ENCODE measurements at places on chromosomes 11 and 22. TPM values are rescaled to one million over a fixed set of nuclear protein-coding genes. Genes with fewer than 3 reads are reported as not detected.

The TNNT3 gene
- not detected for total RNA-seq

The LRRC32 gene
- 5.1 TPM for total RNA-seq

DNA sequence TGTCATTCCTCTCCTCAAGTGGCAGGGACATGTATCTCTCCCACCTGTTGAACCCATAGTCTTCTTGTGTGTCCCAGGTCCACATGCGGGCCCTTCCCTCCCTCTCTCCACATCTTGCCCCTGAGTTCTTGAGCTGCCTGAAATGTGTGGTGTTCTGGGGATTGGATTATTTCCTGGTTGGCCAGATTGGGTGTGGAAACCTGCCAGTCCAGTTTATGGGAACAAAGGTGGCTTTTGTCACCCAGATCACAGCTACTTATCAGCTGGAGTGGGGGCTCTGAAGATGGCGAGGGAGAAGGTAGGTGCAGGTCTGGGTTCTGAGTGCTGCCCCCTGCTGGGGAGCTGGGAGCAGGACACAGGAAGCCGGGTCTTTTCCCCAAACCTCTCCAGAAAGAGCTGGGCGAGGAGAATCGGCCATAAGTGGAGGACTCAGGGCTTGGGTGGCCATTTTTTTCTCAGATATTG is 14.2 kb downstream of the DTX4 start:
- H3K27me3 ChIP-seq, result no peaks in the 10 kb centered on the region
- peak overlapping the region; percentile 88 for H3K27ac ChIP-seq
- H3K36me3 ChIP-seq, result no peaks in the 10 kb centered on the region
- peaks cover 91% of the 10 kb centered on the region for H3K4me1 ChIP-seq

The KCNE3 gene
- total RNA-seq, result 0.80 TPM

The MYO7A gene
- total RNA-seq, result 11.2 TPM

GRCh38 chr22:39170825-39171622 is 18.5 kb upstream of the CBX7 start:
- no peaks in the 10 kb centered on the region for H3K36me3 ChIP-seq
- H3K27me3 ChIP-seq, result peaks cover 1% of the 10 kb centered on the region
- H3K27ac ChIP-seq, result no peak overlapping the region
- H3K4me1 ChIP-seq, result peaks cover 25% of the 10 kb centered on the region
- peak; percentile 87 for DNase-seq

DNA sequence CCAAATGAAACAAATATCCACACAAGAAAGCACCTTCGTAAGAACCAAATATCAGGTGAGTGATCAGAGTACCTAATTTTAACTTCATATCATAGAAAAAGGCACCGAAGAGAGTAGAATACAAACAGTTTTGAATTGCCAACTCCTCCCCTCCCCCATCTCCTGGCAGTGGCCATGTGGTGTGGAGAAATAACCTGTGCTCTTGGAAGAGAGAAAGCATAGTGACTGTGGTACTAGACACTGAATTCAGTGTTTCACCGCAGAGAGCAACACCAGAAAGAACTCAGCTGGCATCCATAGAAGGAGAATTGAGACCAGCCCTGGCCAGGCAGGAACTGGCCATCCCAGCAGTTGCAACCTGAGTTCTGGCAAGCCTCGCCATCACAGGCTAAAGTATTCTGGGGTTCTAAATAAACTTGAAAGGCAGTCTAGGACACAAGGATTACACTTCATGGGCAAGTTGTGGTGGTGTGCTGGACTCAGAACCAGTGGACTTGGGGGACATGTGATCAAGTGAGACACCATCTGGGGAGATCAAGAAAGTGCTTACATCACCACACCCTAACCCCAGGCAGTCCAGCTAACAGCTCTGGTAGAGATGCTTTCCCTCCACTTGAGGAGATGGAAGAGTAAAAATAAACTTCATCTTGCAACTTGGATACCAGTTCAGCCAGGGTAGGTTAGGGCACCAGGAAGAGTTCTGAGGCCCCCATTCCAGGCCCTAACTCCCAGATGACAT is 1003.2 kb downstream of the NTM start:
- no peak for DNase-seq
- H3K27ac ChIP-seq, result no peak overlapping the region
- H3K4me3 ChIP-seq, result no peak overlapping the region
- no peaks in the 10 kb centered on the region for H3K27me3 ChIP-seq

The DBX1 gene
- total RNA-seq, result not detected

The INPP5J gene
- 51.2 TPM for total RNA-seq

DNA sequence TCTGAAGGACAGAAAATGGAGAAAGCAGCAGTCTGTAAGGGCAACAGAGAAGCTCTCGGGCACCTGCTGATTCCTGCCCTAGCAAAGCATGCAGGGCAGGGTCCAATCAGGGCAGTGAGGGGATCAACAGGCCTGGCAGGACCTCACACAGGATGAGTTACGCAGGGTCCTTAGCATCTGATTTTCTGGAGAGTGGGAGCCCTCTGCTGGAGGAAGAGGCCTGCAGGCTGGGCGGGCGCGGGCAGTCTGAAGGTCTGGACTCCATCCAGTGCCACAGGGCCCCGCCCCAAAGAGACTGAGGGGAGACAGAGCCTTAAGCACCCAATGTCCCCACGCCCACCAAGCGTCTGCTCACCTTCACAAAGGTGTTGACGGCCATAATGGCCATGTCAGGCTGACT is 28.9 kb downstream of the AP1B1 start:
- H3K36me3 ChIP-seq, result no peaks in the 10 kb centered on the region
- peak; percentile 57 for DNase-seq
- H3K4me1 ChIP-seq, result peaks cover 10% of the 10 kb centered on the region
- H3K27me3 ChIP-seq, result no peaks in the 10 kb centered on the region

The UBQLNL gene
- total RNA-seq, result not detected

The SLC25A1 gene
- total RNA-seq, result 80.2 TPM

GRCh38 chr11:2393111-2393868 is 7.3 kb upstream of the TSSC4 start:
- H3K4me3 ChIP-seq, result no peak overlapping the region
- no peaks in the 10 kb centered on the region for H3K27me3 ChIP-seq
- peaks cover 36% of the 10 kb centered on the region for H3K4me1 ChIP-seq
- peaks cover 4% of the 10 kb centered on the region for H3K36me3 ChIP-seq

GRCh38 chr11:110712659-110713448 is 617 bp upstream of the ARHGAP20 start:
- H3K4me3 ChIP-seq, result peak overlapping the region; percentile 69
- H3K36me3 ChIP-seq, result no peaks in the 10 kb centered on the region
- H3K27ac ChIP-seq, result peak overlapping the region; percentile 74
- DNase-seq, result peak; percentile 10
- peaks cover 31% of the 10 kb centered on the region for H3K4me1 ChIP-seq
- peaks cover 62% of the 10 kb centered on the region for H3K27me3 ChIP-seq

DNA sequence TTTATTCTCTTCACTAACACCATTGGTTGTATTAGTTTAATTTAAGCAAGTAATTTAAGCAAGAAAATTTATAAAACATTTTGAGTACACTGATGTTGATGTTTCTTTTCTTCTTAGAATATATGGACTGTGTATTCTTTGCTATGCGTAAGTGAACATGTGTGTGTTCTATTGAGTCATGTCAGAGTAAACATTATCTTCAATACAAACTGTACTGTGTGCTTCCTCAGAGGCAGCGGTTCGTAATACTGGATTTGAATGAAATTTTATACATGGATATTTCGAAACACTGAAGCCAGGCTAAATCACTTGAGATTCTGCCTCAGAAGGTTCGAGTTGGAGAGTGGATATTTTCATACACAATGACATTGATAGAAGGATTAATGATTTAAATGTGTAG is 452.6 kb downstream of the LUZP2 start:
- no peak overlapping the region for H3K27ac ChIP-seq
- DNase-seq, result no peak

The NOL12 gene
- 55.7 TPM for total RNA-seq

The FGF19 gene
- total RNA-seq, result not detected

The SYT13 gene
- 10.5 TPM for total RNA-seq

DNA sequence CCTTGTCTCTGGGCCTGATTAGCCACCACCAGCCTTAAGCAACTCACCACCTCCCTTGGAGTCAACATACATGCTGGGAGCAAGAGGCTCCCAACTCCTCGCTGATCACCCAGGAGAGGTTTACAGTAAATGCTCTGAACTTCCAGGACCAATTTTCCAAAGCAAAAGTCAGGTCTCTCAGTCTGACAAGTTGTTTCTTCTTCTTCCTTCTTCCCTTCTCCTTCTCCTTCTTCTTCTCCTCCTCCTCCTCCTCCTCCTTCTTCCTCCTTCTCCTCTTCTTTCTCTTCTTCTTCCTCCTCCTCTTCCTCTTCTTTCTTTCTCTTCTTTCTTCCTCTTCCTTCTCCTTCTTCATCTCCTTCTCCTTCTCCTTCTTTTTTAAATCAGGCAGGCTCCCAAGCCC is 148.2 kb downstream of the NECTIN1 start:
- no peak for DNase-seq
- H3K27me3 ChIP-seq, result peaks cover 37% of the 10 kb centered on the region

GRCh38 chr11:16902182-16902581 is 112.0 kb downstream of the PLEKHA7 start:
- H3K4me1 ChIP-seq, result no peaks in the 10 kb centered on the region
- H3K36me3 ChIP-seq, result no peaks in the 10 kb centered on the region
- no peak overlapping the region for H3K27ac ChIP-seq
- no peaks in the 10 kb centered on the region for H3K27me3 ChIP-seq

The LIMK2 gene
- 283 TPM for total RNA-seq

- no peaks in the 10 kb centered on the region for H3K4me1 ChIP-seq
- H3K27me3 ChIP-seq, result no peaks in the 10 kb centered on the region
- H3K4me3 ChIP-seq, result no peak overlapping the region
- H3K36me3 ChIP-seq, result no peaks in the 10 kb centered on the region
- H3K27ac ChIP-seq, result peak overlapping the region; percentile 68
These were observed 320.0 kb upstream of the LRRC4C start for GRCh38 chr11:41779401-41779960.

The PAX6 gene
- total RNA-seq, result 0.55 TPM

- no peak overlapping the region for H3K4me3 ChIP-seq
- no peak overlapping the region for H3K27ac ChIP-seq
- DNase-seq, result no peak
- H3K4me1 ChIP-seq, result no peaks in the 10 kb centered on the region
- H3K27me3 ChIP-seq, result no peaks in the 10 kb centered on the region
- no peaks in the 10 kb centered on the region for H3K36me3 ChIP-seq
These were observed 112.3 kb downstream of the IGLL1 start for GRCh38 chr22:23467721-23468294.

- H3K27me3 ChIP-seq, result no peaks in the 10 kb centered on the region
- H3K36me3 ChIP-seq, result no peaks in the 10 kb centered on the region
- no peaks in the 10 kb centered on the region for H3K4me1 ChIP-seq
- DNase-seq, result no peak
- no peak overlapping the region for H3K27ac ChIP-seq
These were observed 45.1 kb downstream of the LRFN4 start for GRCh38 chr11:66901964-66902390.

GRCh38 chr11:103380031-103380430 is 270.8 kb downstream of the DYNC2H1 start:
- H3K27me3 ChIP-seq, result no peaks in the 10 kb centered on the region
- no peak overlapping the region for H3K27ac ChIP-seq
- H3K4me3 ChIP-seq, result no peak overlapping the region

DNA sequence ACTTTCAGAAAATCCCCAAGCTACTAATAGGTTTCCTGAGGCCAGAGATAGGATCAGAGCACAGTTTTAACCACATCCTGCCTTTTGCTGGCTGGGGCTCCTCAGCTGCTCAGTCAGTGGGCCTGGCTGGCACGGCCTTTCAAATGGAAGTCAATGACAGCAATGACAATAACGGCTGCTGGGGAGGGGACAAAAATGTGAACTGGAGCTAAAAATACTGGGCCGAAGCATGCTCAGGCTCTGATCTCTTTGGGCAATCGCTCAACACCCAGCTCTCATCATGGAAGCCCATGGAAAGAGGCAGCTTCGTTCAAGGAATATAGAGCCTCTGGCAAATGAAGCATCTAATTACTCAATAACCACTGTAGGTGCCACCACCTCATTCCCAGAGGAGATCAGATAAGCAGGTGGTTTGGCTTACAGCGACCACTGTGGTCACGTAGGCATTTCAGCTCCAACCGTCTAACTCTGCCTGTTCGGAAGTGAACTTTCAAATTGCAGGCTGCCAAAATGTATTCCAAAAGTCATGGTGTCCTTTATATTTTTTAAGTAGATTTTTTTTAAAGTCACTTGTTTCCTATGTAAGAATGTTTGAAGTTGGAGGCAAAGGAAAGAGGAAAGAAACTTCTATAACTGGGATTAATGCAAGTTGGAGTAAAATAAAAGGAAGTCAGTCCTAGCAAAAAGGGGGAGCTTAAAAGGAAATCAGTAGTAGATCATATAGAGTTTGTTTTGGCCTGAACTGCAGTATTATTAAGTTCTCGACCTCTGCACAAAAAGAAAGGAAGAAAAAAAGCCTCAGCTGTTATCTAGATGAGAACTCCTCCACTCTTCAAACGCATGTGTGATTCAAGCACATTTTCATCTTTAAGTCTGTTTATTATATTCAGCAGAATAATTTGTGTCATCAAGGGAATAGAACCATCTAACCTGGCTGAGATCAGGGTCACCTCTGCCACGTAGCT is 14.1 kb downstream of the WT1 start:
- H3K36me3 ChIP-seq, result no peaks in the 10 kb centered on the region
- DNase-seq, result no peak
- peaks cover 62% of the 10 kb centered on the region for H3K27me3 ChIP-seq
- H3K27ac ChIP-seq, result no peak overlapping the region
- no peak overlapping the region for H3K4me3 ChIP-seq
- H3K4me1 ChIP-seq, result no peaks in the 10 kb centered on the region

DNA sequence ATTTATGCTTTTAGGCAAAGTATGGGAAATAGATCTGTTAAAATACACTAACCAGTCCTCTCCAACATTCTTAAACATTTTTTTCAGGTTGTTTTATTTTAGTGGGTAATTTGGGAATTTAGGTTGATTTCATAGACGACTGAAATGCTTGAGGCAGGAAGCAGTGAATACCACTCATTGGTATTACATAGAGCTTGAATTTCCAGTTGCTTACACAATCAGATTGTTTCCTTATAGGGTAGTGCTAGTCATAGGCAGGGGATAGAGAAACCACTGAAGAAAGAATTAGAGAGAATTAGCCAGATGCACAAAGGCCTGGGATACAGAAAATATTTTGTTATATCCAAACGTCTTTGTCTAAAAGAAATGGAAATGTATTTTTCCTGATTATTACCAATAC is 23.9 kb upstream of the LYVE1 start:
- no peaks in the 10 kb centered on the region for H3K4me1 ChIP-seq
- no peak for DNase-seq
- H3K27ac ChIP-seq, result peak overlapping the region; percentile 42

The LMO2 gene
- 18.0 TPM for total RNA-seq

The CSRP3 gene
- not detected for total RNA-seq

- no peak overlapping the region for H3K4me3 ChIP-seq
- H3K27me3 ChIP-seq, result no peaks in the 10 kb centered on the region
- H3K36me3 ChIP-seq, result no peaks in the 10 kb centered on the region
- H3K4me1 ChIP-seq, result no peaks in the 10 kb centered on the region
- no peak for DNase-seq
These were observed 42.6 kb upstream of the TUB start for GRCh38 chr11:8038393-8038792.

- no peaks in the 10 kb centered on the region for H3K4me1 ChIP-seq
- H3K4me3 ChIP-seq, result no peak overlapping the region
- H3K36me3 ChIP-seq, result no peaks in the 10 kb centered on the region
- no peak overlapping the region for H3K27ac ChIP-seq
- no peaks in the 10 kb centered on the region for H3K27me3 ChIP-seq
These were observed 17.3 kb downstream of the RPUSD4 start for GRCh38 chr11:126194121-126194543.

The SCGB1C1 gene
- total RNA-seq, result not detected
